ENCODE measurements at places on chromosomes 2 and 18. TPM values are rescaled to one million over a fixed set of nuclear protein-coding genes. Genes with fewer than 3 reads are reported as not detected.

DSG2 gene
- 0.82 TPM for total RNA-seq

SCYGR4 gene
- not detected for total RNA-seq

SLC16A14 gene
- not detected for total RNA-seq

FAM237A gene
- total RNA-seq, result not detected

DPP10 gene
- total RNA-seq, result not detected

SDC1 gene
- 0.41 TPM for total RNA-seq

RPL31 gene
- total RNA-seq, result 1,392 TPM

LYG2 gene
- not detected for total RNA-seq

PPM1G gene
- total RNA-seq, result 122 TPM

CD8B gene
- 1.3 TPM for total RNA-seq

LAMA1 gene
- not detected for total RNA-seq

MAB21L4 gene
- total RNA-seq, result not detected

CROCC2 gene
- not detected for total RNA-seq

ABCG8 gene
- not detected for total RNA-seq

AQP4 gene
- not detected for total RNA-seq

ACADL gene
- not detected for total RNA-seq

PPP1R1C gene
- total RNA-seq, result not detected

ANKZF1 gene
- total RNA-seq, result 168 TPM

CDKL4 gene
- not detected for total RNA-seq

PCARE gene
- total RNA-seq, result not detected

KCTD1 gene
- total RNA-seq, result 4.5 TPM

C1QL2 gene
- not detected for total RNA-seq

BCL2 gene
- total RNA-seq, result 56.5 TPM

CNDP1 gene
- total RNA-seq, result 0.32 TPM

CCDC102B gene
- total RNA-seq, result 2.5 TPM

COL5A2 gene
- 2.9 TPM for total RNA-seq

COL4A3 gene
- total RNA-seq, result not detected

All from activated naive CD4-positive, alpha-beta T cell treated with anti-CD3 and anti-CD28 coated beads, Interleukin-2, amount 50 U/mL, for 72 hours (primary cell).